ENCODE measurements at places on chromosomes 1 and 21.

DNA sequence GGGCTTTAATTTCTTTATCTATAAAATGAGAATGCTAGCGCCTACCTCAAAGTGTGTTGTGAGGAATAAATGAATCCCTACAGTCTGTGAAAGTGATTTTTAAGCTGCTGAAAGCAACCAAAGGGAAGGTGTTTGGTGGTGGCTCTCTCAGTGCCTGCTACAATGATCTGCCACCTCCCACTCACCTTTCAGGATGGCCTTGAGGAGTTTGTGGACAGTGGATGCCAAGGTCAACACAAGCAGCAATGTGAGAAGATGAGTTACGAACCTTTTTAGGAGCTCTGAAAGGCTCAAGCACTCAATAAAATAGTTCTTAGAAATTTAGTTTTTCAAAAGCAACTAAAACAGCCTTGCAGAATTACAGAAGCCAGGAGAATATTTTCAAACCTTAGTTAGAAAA lies 176.6 kb upstream of the DPT start:
- DNase-seq: no peak

DNA sequence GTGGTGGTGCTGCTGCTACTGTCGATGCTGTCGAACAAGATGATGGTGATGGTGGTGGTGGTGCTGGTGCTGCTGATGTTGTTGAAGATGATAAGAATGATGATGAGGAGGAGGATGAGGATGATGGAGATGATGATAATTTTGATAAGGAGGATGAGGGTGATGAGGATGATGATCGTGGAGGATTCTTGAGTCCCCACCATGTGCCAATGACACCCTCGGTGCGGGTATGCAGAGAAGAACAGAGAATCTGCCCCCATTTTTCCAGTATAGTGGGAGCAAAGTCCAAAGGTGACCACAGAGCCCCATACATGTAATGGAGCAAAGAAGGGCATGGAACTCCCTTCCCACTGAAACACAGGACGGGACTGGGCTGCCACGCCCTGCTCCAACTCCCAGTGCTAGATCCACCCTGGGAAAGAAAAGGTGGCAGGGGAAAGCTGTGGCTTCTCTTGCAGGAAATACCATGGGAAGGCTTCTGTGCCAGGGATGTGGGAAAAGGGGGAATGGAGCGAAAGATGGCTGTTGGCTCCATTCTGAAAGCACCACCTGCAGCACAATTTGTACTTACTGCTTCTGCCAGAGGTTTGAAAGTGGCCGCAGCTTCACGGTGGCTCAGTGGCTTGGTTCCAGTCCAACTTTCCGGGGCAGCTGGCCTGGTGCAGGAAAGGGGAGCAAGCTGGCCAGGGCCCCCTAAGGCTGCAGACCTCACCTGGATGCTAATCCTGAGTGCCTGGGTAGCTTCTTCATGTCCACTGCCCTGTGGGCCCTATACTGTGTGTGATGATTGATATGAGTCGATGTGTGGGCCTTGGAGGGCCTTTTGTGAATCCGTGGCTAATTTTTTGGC lies 387.2 kb upstream of the VAMP3 start:
- no peak for DNase-seq

- peak; percentile 9 for DNase-seq
These were observed 26.9 kb upstream of the RAP1A start for GRCh38 chr1:111592389-111593361.

DNA sequence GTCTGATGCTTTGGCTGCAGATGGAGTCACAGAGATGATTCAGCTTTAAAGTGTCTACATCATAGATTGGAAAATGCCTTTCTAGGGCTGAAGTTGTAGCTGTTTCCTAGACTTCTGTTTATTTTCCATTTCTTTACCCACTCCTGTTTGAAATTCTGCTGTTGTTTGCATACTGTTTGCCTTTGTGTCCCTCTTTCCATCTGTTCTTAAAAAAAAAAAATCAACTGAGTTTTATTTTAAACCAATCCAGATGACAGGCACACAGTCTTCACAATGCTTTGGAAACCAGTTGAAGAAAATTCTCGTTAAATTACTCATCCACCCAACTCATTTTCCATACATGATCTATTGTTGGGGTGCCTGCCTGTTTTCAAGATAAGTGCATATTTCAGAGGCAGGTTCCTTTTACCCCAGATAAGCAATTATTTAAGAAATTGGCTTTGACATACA lies 245.9 kb downstream of the DISC1 start:
- no peak for DNase-seq

DNA sequence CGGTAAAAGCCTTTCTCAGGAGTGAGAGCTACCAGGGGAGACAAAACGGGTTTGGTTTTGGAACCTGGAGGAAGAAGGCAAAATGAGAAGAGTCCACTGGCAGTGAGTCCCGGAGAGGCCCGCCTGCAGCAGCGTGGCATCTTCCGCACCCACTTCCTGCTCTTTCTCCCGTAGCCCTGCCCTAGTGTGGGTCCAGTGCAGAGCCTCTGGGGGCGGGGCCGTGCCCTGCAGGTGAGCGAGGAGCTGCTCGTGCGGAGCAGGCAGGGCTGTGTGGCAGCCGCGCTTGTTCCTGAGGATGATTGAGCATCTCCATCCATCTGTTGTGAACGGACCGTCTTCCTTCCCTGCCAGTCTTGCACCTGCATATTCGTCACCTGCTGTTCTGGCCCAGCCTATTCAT lies 66.5 kb downstream of the PEX14 start:
- DNase-seq: no peak

- no peak for DNase-seq
These were observed 116.0 kb upstream of the ZNHIT6 start for GRCh38 chr1:85824066-85824840.

GRCh38 chr1:204390751-204391466 lies 20.7 kb downstream of the PPP1R15B start:
- DNase-seq: no peak

- DNase-seq: no peak
These were observed 130.3 kb downstream of the CASZ1 start for GRCh38 chr1:10665930-10666850.

DNA sequence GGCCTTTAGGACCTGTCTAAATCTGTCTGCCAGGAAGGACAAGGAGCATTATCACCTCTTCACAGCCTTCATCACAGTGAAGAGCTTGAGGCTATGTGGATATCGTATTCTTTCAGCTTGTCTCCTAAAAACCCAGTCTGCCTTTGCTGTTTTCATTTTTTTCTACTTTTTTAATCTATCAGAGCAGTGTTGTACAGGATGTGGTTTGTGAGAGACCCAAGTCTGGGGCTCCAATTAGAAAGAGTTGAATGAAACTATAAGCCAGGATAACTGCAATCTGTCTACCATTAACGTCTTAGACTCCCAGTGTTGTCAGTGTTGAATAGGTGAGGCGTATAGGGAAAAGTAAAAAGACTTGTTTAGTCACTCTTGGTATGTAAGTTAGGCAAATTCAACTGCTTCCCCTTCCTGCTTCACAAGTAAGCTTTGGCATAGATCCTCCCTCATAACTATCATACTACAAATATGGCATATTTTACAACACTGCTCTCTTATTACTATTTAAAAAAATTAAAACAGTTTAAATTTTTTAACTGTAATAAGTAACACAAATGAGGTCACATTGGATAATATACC lies 1225.8 kb upstream of the PRMT6 start:
- DNase-seq: no peak

- no peak for DNase-seq
These were observed 43.0 kb upstream of the EGLN1 start for GRCh38 chr1:231465051-231465450.

- no peak for DNase-seq
These were observed 8.7 kb downstream of the UBE2G2 start for GRCh38 chr21:44792702-44793591.

DNA sequence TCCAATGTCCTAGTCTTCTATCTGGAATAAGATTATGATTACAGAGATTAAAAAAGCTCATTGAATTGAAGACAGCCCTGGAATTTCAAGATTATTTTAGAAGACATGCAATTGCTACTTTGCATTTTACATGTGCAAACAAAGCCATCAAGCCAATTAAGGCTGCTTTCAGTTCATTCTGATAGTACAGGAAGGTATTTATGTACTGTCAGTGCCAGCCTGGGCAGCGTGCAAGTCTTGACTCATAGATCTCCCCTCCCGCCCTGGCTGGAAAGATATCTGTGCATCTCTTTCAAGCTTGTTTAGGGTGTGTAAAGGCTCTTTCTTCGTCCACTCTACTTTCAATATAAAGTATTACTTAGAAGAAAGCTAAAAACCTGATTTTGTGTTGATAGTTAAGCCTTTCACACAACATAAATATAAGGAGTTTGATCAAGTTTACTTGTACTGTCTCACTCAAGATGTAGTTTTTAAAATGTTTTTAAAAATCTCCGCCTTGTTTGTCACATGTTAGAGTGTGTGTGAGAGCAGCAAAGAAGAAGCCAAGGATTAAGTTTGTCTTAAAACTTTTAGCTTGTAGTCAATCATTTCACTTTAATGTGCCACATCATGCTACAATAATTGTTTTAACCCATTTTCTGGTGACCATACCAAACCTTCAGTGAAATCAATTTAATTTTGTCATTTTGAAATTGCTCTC lies 13.6 kb upstream of the LYPLAL1 start:
- no peak for DNase-seq

DNA sequence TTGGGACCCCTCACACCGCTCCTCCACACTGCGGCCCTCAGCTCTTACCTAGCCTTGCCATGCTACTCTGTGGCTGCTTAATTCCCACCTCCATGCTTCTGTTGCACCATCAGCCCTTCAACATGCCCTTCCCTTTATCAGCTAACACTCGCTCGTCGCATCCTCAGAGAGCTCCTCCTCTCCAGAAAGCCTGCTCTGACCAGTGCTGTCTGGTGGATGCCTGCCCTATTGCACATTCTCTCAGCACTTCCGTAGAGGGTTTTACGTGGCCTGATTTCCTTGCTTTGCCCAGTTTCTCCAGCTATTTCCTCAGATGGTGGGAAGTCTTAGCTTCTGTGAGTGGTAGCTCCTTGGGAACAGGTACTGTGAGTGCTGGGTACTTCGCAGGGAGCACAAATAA lies 10.3 kb upstream of the LAD1 start:
- DNase-seq: no peak

DNA sequence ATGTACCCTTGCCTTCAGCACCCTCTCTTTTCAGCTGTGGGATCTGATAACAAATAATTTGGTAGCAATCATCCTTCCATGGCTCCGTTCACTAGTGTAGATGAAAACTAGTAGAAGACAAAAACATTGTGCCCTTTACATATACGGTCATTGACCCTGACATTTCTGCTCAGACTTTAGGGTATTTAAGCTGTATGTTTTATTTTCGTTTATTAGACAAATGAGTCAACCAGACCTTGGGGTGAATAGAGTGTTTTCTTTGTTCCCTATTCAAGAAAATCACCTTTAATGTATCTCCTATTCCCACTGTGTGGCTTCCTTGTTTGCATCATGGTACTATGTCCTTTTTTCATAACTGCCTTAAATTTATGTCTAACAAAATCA lies 187.3 kb downstream of the VAV3 start:
- no peak for DNase-seq

GRCh38 chr1:113442131-113442530 lies 51.8 kb downstream of the MAGI3 start:
- no peak for DNase-seq

- no peak for DNase-seq
These were observed 177.7 kb downstream of the ADSS2 start for GRCh38 chr1:244273845-244274619.

GRCh38 chr1:103256490-103256889 lies 148.2 kb upstream of the COL11A1 start:
- no peak for DNase-seq

- DNase-seq: no peak
These were observed 43.9 kb downstream of the DUSP10 start for GRCh38 chr1:221697923-221698425.

- DNase-seq: no peak
These were observed 53.6 kb downstream of the RHBG start for GRCh38 chr1:156422602-156423091.

GRCh38 chr21:37855647-37856625 lies 60.3 kb downstream of the KCNJ6 start:
- DNase-seq: no peak

DNA sequence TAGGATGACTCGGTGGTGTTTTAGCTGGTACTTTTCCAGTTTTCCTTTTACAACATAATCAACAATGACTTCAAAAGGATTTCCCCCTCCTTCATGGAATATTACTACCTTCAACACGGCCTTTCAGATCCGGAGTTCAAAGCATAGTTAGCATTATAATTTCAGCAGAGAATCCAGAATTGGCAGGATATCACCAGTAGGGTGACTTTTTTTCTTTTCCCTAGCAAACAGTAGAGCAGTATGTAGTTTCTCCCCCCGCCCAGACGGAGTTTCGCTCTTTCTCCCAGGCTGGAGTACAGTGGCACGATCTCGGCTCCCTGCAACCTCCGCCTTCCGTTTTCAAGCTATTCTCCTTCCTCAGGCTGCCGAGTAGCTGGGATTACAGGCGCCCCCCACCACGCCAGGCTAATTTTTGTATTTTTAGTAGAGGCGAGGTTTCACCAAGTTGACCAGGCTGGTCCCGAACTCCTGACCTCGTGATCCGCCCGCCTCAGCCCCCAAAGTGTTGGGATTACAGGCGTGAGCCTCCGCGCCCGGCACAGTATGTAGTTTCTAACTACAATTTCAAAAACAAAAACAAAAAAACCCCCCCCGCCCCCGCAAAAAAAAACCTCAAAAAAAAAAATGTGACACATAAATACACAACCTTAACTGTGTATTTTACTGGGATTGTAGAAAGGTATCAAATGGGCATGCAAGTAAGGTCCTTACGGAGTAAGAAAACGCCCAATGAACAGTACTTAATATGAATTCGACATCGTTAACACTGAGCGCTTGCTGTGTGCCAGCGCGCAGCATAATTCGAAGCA lies 1.5 kb upstream of the COX20 start:
- no peak for DNase-seq

DNA sequence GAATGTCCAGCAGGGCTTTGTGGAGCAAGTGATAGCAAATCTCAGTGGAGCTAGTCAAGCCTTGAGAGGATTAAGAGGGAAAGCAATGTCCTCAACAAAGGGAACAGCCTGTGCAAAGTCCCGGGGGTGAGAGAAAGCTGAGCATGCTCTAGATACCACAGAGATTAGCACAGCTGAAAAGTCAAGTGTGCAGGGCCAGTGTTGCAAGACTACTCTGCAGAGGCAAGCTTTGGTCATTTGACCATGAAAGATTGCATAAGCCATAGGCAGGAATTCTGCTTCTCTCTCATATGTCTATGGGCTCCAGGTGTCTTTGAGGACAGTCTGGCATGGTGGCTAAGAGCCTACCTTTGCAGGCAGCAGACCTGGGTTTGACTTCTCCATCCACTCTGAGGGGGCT lies 181.0 kb upstream of the JUN start:
- DNase-seq: no peak

DNA sequence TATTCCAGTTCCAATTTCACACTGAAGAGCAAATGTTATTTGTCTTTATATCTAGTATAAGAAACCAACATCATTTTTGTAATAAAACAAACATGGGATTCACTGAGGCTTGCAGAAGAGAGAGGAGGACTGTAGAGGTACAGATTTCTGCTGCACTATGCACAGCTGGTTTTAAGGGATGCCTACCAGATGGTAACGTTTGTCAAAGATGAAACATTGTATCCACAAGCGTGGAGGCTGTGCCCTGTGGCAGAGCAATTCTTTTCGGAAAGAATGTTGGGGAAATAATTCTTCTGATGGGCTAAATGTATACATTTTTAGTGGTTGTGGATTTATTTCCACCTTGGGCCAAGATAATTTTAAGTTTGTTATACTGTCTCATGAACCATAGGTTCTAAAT lies 272.4 kb downstream of the DUSP10 start:
- no peak for DNase-seq

Measured in esophagus squamous epithelium (tissue), 5 donors.